ENCODE measurements at places on chromosomes 16 and 17.
A peak's percentile ranks its signal among the peaks of the same experiment; 100 is the strongest.

GRCh38 chr16:47725188-47725695 is 264.1 kb downstream of the PHKB start:
- no peak for DNase-seq

DNA sequence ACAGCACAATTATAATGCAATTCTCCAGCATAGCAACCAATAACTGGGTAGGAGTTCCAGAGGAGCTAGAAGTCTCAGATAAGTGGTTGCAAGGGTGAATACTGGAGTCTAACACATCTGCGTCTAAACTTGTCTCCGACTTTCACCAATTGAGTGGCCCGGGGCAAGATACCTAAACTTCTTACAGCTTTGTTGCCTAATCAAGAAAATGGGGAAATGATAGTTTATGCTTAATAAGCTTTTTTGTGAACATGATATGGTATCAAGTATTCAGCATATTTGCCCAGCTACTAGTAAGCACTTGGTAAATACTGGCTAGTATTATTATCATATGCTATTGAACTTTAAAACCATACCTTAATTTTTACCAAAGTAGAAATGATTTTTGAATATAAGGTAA is 183.5 kb downstream of the KCNJ2 start:
- DNase-seq: no peak

- DNase-seq: no peak
Observed at GRCh38 chr16:426115-426905, 861 bp downstream of the RAB11FIP3 start.

- DNase-seq: peak; percentile 55
Observed at GRCh38 chr17:38508954-38509771, 80.9 kb downstream of the ARHGAP23 start.

DNA sequence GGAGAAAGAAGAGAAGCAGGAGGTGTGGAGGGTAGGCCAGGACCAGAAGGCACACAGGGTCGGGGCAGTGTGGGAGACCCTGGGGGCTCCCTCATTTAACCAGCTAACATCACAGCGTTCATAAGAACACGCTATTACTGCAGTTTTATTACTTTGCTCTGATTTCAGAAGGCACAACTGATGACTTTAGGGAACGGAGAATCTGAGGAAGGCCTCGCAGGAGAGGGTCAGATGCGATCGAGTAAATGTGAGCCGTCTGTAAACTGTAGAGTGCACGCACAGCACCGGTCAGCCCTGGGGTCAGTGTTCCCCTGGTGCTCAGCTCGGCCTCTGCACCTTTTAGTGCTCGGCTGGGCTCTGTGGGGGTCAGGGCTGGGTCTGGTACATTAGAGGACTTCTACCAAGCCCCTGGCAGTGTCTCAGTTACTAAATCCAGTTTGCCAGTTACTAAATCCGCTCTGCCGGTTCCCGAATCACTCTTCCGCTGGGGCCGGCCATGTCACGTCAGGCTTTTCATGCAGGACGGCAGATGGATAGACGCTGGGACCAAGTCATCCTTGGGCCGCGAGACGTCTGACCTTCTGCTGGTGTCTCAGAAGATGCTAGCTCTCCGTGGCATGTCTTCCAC is 325.9 kb downstream of the SEC14L1 start:
- DNase-seq: no peak

- no peak for DNase-seq
Observed at GRCh38 chr16:50812876-50813466, 71.1 kb downstream of the CYLD start.

GRCh38 chr17:68565661-68566441 is 35.3 kb downstream of the FAM20A start:
- DNase-seq: no peak

DNA sequence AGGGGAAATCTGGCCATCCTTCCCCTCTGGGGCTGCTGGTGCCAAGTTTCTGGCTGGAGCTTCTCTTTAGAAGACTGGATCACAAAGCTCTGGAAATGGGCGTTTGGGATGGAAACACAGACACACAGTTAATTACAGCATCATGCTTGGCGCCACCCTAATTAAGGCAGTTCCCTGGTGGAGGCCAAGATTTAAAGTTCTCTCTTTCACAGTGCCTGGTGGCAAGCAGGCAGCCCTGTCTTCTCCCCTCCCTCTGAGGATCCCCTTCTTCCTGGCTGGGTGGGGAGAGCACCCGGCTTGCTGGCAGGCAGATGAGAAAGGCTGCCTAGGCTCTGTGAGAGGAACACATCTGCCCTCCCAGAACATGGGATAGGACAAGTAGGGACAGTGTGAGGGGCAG is 59.0 kb upstream of the NKD1 start:
- no peak for DNase-seq

GRCh38 chr16:55207693-55208428 is 116.1 kb upstream of the IRX6 start:
- no peak for DNase-seq

- no peak for DNase-seq
Observed at GRCh38 chr16:52932321-52932720, 120.4 kb downstream of the CHD9NB start.

DNA sequence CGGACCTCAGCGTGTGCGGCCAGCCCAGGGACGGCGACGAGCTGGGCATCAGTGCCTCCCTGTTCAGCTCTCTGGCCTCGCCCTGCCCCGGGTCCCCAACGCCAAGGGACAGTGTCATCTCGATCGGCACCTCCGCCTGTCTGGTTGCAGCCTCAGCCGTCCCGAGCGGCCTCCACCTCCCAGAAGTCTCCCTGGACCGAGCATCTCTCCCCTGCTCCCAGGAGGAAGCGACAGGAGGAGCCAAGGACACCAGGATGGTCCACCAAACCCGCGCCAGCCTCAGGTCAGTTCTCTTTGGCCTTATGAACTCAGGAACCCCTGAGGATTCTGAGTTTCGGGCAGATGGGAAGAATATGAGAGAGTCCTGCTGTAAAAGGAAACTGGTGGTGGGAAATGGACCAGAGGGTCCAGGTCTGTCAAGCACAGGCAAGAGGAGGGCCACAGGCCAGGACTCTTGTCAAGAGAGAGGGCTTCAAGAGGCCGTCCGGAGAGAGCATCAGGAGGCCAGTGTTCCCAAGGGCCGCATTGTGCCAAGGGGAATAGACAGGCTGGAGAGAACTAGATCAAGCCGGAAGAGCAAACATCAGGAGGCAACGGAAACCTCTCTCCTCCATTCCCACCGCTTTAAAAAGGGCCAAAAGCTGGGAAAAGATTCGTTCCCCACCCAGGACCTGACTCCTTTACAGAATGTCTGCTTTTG is 825 bp downstream of the HASPIN start:
- DNase-seq: no peak

- DNase-seq: no peak
Observed at GRCh38 chr17:76174037-76174436, 33.0 kb upstream of the FOXJ1 start.

DNA sequence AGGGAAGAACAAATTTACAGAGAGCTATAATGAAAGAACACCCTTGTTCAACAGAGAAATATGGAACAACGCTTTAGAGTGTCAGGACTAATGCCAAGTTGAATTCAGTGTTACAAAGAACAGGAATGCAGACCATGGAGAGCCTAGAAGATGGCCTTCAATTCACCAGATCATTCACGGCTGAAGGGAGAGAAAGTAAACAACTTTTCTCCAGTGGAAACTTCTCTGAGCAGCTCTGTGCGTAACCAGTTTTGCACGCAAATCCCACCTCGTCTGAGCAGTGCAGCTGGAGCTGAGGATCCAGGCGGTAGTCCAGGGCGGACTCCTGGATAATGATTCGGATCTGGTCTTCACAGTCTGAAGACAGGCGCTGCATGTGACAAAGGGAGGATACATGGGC is 40.5 kb upstream of the CLEC18B start:
- DNase-seq: no peak

DNA sequence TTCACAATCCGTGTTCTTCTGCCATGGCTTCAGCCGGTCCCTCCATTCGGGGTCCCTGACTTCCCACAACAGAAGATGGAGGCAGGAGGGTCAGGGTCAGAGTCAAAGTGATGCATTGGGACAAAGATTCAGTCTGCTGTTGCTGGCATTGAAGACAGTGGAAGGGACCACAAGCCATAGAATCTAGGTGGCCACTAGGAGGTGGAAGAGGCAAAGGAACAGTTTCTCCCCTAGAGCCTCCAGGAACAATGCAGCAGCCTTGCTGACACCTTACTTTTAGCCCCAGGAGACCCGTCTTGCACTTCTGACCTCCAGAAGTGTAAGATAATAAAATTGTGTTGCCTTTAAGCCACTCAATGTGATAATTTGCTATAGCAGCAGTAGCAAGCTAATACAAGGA is 55.9 kb downstream of the MFSD11 start:
- no peak for DNase-seq

DNA sequence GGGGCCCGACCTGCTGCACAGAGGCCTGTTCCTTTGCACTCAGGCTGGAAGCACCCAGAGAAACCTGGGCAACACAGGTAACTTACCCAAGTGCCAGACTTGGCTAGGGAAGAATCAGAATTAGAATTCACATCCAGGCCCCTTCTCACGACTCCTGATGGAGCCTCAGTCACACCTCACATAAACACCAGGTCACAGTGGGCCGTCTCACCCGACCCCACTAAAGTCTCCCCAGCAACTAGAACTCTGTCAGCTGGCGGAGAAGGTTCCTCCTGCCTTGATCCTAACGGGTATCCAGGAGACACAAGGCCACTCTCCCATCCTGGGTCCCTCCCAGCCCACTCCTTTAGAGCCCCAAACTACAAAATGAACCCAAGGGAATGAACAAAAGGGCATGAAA is 6.4 kb downstream of the TK2 start:
- no peak for DNase-seq

GRCh38 chr17:75773121-75773807 is 8.3 kb upstream of the GALK1 start:
- DNase-seq: no peak

- DNase-seq: no peak
Observed at GRCh38 chr17:69430488-69430887, 16.0 kb downstream of the MAP2K6 start.

DNA sequence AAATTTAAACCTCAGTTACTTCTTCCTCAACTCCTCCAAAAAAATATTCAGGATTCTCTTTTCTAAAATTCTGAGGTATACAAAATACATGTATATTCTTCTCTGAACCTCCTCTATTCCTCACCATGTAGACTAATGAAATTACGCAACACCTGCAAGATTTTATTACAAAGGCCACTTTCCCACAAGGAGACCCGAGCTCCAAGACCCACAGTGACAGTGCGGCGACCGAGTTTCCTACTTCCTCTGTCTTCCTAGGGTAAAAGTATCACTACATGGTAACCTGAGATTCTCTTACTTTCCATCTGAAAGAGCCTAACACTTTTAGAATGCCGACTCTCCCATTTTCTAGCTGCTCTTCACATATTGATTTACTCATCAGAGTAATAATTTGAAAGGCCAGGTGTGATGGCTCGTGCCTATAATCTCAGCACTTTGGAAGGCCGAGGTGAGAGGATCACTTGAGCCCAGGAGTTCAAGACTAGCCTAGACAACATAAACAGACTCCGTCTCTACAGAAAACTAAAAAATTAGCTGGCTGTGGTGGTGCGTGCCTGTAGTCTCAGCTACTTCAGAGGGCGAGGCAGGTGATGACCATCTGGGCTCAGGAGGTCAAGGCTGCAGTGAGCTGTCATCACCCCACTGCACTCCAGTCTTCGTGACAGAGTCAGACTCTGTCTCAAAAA is 35.7 kb downstream of the CYTH1 start:
- no peak for DNase-seq

GRCh38 chr17:74569020-74570003 is 2.0 kb upstream of the CD300H start:
- no peak for DNase-seq

GRCh38 chr17:31390748-31391495 is 553 bp upstream of the RAB11FIP4 start:
- DNase-seq: no peak

GRCh38 chr16:83418565-83418964 is 389.2 kb upstream of the HSBP1 start:
- DNase-seq: no peak

- no peak for DNase-seq
Observed at GRCh38 chr16:66959704-66960161, 1.3 kb upstream of the CES3 start.
